D721Med (cell line): ENCODE measurements at places on chromosomes 7 and 10.

DNA sequence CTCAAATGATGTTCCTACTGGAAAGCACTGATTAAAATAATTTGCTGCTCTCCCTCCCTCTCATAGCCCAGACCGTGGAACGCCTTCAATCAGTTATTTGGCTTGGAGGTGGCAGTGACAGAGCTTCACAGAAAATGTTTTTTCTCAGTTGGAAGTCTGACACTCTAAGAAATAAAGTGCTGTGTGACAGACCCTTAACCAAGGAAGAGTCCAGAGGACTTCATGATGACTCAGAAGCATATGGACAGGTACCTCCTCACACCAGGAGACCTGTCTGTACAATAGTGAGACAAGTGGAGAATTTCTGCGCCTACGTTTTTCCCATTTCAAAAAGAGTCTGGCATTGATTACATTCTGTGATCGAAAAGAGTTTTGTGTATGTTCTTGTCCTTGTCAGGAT lies 295.5 kb downstream of the DOCK4 start:
- DNase-seq, result no peak

DNA sequence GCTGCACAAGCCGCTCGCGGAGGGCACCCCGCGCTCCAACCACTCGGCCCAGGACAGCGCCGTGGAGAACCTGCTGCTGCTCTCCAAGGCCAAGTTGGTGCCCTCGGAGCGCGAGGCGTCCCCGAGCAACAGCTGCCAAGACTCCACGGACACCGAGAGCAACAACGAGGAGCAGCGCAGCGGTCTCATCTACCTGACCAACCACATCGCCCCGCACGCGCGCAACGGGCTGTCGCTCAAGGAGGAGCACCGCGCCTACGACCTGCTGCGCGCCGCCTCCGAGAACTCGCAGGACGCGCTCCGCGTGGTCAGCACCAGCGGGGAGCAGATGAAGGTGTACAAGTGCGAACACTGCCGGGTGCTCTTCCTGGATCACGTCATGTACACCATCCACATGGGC lies 50.0 kb downstream of the FIGNL1 start:
- DNase-seq, result no peak

GRCh38 chr10:95363303-95363912 lies 72.6 kb upstream of the PDLIM1 start:
- peak; percentile 37 for DNase-seq

- DNase-seq, result no peak
Observed at GRCh38 chr7:41886901-41887311, 184.0 kb upstream of the INHBA start.

DNA sequence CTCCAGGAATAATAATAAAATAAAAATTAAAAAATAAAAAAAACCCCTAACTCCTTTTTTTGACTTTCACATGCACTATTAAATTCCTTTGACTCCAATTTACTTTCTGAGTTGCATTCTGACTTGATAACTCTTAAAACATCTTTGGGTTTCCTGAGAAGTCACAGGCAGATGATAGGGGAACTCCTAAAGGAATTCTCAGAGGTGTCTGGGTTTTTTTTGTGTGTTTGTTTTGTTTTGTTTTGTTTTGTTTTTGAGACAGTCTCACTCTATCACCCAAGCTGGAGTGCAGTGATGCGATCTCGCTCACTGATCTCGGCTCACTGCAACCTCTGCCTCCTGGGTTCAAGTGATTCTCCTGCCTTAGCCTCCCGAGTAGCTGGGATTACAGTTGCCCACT lies 52.7 kb upstream of the APBB1IP start:
- no peak for DNase-seq

- DNase-seq, result no peak
Observed at GRCh38 chr7:28647076-28647421, 234.7 kb downstream of the CREB5 start.

- no peak for DNase-seq
Observed at GRCh38 chr7:7706101-7706511, 12.3 kb downstream of the RPA3 start.

DNA sequence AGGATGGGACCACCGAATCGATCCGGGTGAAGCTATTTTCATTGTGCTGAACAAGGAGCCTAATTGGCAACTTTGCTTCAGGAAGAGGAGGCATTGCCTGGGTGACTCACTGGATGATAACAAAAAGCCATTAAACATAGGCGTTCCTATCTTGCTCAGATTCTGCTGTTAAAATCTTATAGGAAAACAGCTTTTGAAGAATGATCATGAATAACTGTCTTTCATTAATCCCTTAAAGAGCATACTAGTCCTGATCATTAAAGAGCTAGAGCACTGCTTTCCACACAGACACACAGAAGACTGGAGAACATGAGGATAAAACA lies 174.2 kb upstream of the IMMP2L start:
- DNase-seq, result no peak

DNA sequence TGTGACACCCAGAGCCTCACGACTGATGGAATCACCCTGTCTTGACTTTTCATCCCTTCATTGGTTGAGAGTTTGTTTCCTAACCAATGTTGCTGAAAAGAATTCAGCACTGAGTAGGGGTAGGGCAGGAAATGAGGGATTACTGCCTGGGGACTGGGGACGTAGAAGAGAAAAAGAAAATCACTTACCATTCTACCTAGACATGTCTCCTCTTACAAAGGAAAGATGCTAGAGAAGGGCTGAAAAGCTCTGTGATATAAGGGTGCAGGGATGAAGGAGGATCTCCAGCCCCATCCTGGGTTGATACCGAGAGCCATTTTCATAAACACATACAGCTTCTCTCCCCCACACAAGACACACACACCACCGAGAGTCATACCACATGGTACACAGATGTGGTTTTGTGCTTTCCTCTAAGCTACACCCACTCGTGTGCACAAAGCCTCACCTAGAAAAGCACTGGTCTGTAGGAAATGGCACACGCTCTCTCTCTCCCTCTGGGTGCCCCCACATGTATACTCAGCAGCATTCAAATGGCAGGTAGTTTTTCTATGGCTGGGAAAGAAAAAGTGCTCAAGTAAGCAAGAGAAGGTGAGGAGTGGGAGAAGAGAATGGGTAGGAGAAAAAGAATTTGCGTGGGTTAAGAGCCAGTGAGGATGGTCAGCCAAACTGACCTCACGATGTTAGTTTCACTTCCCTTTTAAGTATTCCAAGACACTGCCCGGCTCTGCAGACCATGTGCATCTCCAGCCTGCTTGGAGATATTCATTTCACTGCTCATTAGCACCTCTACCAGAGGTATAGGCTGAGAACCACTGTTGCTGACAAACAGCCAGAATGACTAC lies 85.8 kb downstream of the CALD1 start:
- no peak for DNase-seq

- DNase-seq, result no peak
Observed at GRCh38 chr7:75813781-75814236, at the start of gene CCL24. TSS of gene CCL24 (minus strand) at chr7:75813806. CDS start at chr7:75813715, 91 bp downstream.
